Stimulated activated CD4-positive, alpha-beta T cell treated with anti-CD3 and anti-CD28 coated beads, Interleukin-1b, Interleukin-23, amount 100 ng/mL, for 48 hours (primary cell): ENCODE measurements at places on chromosomes 13 and 19.

DNA sequence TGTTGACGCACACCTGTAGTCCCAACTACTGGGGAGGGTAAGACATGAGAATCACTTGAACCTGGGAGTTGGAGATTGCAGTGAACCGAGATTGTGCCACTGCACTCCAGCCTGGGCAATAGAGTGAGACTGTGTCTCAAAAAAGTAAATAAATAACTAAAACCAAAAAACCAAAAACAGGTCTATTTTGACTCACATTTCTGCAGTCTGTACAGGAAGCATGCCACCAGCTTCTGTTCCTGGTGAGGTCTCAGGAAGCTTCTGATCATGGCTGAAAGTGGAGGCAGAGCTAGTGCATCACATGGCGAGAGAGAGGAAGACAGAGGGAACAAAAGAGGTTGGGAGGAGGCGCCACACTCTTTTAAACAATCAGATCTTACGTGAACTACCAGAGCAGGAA is 142.5 kb downstream of the ITGBL1 start:
- DNase-seq = no peak

GRCh38 chr19:18408053-18408476 is 10.6 kb upstream of the LRRC25 start:
- no peak for DNase-seq

DNA sequence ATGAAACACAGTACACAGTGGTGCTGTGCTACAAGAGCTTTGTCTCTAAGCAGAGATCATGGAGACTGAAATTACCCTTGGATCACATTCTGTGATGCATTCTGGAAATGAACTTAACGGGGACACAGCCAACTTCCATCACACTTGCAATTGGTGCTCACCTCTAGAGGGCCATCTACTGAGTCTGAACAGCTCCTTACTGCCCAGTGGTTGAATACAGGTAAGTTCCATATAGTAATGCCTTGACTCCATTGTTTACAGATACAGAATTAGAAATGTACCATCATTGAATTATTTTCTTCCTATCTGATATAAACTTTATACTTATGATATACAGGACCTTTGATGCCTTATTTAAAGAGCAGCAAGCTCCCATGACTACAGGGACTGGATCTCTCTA is 686.4 kb downstream of the PCDH9 start:
- DNase-seq = no peak

- DNase-seq = no peak
These were observed 37.6 kb upstream of the RNF113B start for GRCh38 chr13:98214707-98215106.

DNA sequence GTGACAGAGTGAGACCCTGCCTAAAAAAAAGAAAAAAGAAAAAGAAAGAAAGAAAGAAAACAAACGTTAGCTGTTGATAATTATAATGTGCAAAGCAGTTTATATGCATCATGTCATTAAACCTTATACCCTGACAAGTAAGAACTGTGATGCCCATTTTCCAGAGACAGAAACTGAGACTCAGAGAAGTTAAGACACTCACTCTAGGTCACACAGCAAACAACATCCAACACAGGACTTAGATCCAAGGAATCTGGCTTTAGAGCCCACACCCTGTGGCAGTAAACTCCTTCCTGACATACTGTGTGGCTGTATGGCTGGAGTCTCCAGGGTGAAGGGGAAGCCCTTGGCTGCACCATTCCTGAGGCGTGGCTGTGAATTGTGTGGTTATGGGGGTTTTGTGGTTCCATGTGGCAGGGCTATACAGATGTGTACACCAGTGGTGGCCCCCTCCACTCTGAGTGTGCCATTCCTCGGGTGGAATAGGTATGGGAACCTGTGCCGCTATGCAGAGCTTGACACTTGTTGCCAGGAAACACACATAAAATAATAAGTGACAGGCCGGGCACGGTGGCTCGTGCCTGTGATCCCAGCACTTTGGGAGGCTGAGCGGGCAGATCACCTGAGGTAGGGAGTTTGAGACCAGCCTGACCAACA is 15.6 kb downstream of the AXL start:
- DNase-seq = no peak

DNA sequence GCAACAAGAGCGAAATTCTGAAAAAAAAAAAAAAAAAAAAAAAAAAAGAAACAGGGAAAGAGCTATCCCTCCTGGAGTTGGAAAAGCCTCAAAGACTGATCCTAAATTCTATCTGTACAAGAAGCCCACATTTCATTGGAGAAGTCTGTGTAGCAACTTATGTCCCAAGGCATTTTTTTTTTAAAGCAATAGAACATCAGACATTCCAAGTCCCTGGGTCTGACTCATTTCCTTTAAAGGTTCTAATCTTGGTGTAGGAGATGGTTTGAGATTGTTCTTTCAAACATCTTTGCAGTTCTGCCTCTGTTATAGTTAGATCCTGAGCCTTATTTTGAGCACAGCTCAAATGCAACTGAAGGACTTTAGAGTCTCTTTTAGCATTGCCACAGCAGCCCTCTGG is 706.5 kb upstream of the MIR17HG start:
- DNase-seq = no peak
